Caco-2 (cell line): ENCODE measurements at places on chromosomes 4 and X. TPM values are rescaled to one million over a fixed set of nuclear protein-coding genes. Genes with fewer than 3 reads are reported as not detected.

OTC gene
- not detected in 2 replicates for total RNA-seq

CDKL5 gene
- 23.7 and 27.2 TPM in 2 replicates for total RNA-seq

HTRA3 gene
- 0.63 and 0.66 TPM in 2 replicates for total RNA-seq

XKRX gene
- 28.7 and 29.7 TPM in 2 replicates for total RNA-seq

KDM6A gene
- total RNA-seq, result 34.2 and 44.1 TPM in 2 replicates

ZAR1 gene
- total RNA-seq, result 0.21 TPM in 1 of 2 replicates, not detected in the other

SSX2 gene
- total RNA-seq, result not detected in 2 replicates

DNA sequence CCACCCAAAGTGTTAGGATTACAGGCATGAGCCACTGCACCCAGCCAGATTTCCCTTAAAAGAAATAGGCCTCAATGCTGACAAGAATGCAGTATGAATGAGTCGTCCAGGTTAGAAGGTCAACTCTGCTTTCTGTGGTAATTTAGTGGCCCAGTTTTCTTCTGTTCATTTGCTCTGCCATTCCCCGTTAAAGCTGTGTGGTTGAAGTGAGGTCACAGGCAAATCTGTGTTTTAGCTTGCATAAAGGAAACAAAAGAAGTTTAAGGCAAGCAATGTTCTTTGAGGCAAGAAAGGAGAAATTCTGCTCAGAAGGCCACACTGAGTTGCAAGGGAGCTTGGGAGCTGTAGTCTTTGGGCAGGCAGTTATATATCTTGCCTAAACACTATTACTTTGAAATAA is 176.8 kb downstream of the LARP7 start:
- H3K27me3 ChIP-seq, result no peaks in the 10 kb centered on the region
- no peaks in the 10 kb centered on the region for H3K36me3 ChIP-seq
- no peak for DNase-seq
- H3K4me1 ChIP-seq, result 0 out of 2 replicates have a peak, but pooled peaks cover 6% of the 10 kb centered on the region
- H3K4me3 ChIP-seq, result no peak overlapping the region
- H3K27ac ChIP-seq, result no peak overlapping the region

DNA sequence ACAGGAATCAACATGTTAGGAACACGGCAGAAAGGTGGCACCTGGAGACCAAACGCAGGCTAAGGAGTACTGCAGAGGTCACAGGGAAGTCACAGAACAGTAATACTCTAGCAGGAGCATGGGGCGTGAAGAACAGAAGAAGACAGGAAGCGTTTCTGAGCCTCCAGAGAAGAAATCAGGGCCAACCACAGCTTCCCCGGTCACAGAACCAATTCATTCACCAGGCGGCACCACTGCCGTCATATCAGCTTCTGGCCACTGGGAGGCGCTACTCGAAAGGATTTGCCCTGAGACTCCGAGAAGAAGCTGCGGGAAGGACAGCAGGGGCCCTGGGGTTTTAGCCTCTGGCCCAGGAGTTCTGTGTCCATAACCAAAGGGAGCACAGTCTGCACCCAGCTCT is 78.0 kb upstream of the DRD5 start:
- DNase-seq, result peak; percentile 52
- no peaks in the 10 kb centered on the region for H3K27me3 ChIP-seq
- no peaks in the 10 kb centered on the region for H3K36me3 ChIP-seq
- H3K4me3 ChIP-seq, result no peak overlapping the region
- H3K27ac ChIP-seq, result no peak overlapping the region

- no peaks in the 10 kb centered on the region for H3K36me3 ChIP-seq
- no peak overlapping the region for H3K27ac ChIP-seq
- H3K4me3 ChIP-seq, result no peak overlapping the region
- H3K4me1 ChIP-seq, result no peaks in the 10 kb centered on the region
- no peaks in the 10 kb centered on the region for H3K27me3 ChIP-seq
Measured at GRCh38 chr4:8746523-8747466, 124.8 kb downstream of the HMX1 start.

GRCh38 chr4:1715002-1715758 is 3.1 kb upstream of the SLBP start:
- H3K36me3 ChIP-seq, result peaks cover 1% of the 10 kb centered on the region; the same call in 1 of the 2 replicates
- no peak overlapping the region for H3K4me3 ChIP-seq
- H3K27me3 ChIP-seq, result no peaks in the 10 kb centered on the region
- no peak overlapping the region for H3K27ac ChIP-seq
- DNase-seq, result no peak

GRCh38 chrX:136495043-136495442 is 2.3 kb upstream of the HTATSF1 start:
- no peak overlapping the region for H3K27ac ChIP-seq
- no peak overlapping the region for H3K4me3 ChIP-seq
- no peaks in the 10 kb centered on the region for H3K36me3 ChIP-seq
- H3K4me1 ChIP-seq, result no peaks in the 10 kb centered on the region
- no peak for DNase-seq

- H3K27me3 ChIP-seq, result no peaks in the 10 kb centered on the region
- H3K4me3 ChIP-seq, result no peak overlapping the region
- no peaks in the 10 kb centered on the region; the same call in 1 of the 2 replicates for H3K36me3 ChIP-seq
- H3K27ac ChIP-seq, result no peak overlapping the region
Measured at GRCh38 chrX:30794497-30794896, 94.6 kb downstream of the TAB3 start.

DNA sequence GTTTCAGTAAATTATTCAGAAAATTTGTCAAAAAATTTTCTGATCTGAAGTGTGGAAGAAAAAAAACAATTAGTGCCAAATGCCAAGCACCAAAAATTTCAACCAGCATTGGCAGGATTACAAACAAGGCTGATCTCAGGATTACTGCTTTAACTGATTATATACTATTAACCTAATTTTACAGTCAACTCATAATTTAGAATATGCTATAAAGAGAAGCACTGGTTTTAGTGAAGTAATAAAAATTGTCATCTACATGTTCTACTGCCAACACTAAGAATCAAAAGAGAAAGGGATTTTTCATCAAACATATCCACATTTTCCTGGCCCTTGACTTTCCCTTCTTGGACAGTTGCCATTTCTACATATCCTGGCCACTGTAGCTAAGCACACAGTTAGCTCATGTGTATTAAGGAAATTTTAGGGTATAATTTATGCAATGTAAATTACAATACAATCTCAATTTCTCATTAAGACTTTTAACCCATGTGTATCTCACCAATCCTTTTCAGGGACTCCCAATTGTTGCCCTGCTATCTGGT is 33.8 kb downstream of the THOC2 start:
- no peak overlapping the region for H3K27ac ChIP-seq
- 0 out of 2 replicates have a peak, but pooled peaks cover 5% of the 10 kb centered on the region for H3K4me1 ChIP-seq
- no peaks in the 10 kb centered on the region for H3K36me3 ChIP-seq

GRCh38 chr4:185893500-185893899 is 81.5 kb upstream of the SORBS2 start:
- H3K36me3 ChIP-seq, result no peaks in the 10 kb centered on the region
- no peak overlapping the region for H3K4me3 ChIP-seq
- no peak for DNase-seq
- H3K27ac ChIP-seq, result no peak overlapping the region

DNA sequence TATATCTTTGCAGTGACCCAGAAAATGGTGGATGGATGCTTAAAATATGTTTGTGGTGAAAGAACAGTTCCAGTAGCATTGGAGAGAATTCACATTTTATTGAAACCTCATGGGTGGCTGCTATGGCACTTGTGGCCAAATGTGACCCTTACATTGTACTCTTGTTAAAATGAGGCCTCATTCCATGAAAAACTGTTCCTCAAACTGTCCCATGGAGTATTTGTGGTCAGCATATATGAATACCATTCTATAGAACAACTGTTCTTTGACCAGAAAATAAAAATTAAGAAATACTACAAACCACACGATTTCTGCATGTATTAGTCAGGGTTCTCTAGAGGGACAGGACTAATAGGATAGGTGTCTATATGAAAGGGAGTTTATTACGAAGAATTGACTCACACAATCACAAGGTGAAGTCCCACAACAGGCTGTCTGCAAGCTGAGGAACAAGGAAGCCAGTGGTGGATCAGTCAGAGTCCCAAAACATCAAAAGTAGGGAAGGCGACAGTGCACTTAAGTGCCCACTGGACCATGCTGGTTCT is 35.1 kb downstream of the GEMIN8 start:
- H3K4me3 ChIP-seq, result no peak overlapping the region
- no peaks in the 10 kb centered on the region for H3K27me3 ChIP-seq
- no peaks in the 10 kb centered on the region for H3K4me1 ChIP-seq
- H3K36me3 ChIP-seq, result no peaks in the 10 kb centered on the region
- H3K27ac ChIP-seq, result no peak overlapping the region
- DNase-seq, result no peak

- H3K4me1 ChIP-seq, result no peaks in the 10 kb centered on the region; the same call in 1 of the 2 replicates
- H3K27ac ChIP-seq, result no peak overlapping the region
- H3K27me3 ChIP-seq, result no peaks in the 10 kb centered on the region
- no peak for DNase-seq
Measured at GRCh38 chr4:153183146-153183545, 21.1 kb upstream of the TRIM2 start.

DNA sequence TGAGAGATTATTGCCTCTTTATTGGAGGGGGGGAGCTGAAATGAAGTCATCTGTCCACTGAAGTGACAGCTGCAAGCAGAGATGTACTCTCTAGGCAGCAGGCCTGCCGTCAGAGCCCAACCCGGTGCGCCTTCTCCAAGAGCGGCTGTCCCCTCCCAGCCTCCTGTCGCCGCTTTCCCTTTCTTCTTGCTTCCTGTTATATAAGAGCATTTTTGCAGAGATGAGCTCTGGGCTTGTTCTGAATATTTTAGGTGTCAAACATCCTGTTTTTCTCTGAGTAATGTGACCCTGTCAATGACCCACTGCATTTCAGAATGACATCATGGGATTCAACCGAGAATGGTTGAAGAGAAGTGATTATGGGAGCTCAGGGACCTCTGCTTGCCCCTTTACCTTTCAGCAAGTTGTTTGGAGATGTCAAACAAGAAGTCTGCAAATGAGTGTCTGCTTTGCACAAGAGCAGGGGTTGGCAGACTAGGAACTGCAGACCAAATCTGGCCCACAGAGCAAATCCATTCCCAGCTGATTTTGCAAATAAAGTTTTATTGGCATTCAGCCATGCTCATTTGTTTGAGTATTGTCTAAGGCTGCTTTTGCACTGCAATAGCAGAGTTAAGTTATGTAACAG is 79.9 kb downstream of the SLC9A6 start:
- no peaks in the 10 kb centered on the region for H3K4me1 ChIP-seq
- H3K27me3 ChIP-seq, result no peaks in the 10 kb centered on the region
- H3K36me3 ChIP-seq, result no peaks in the 10 kb centered on the region
- no peak overlapping the region for H3K4me3 ChIP-seq
- DNase-seq, result no peak

- no peak overlapping the region for H3K4me3 ChIP-seq
- no peaks in the 10 kb centered on the region for H3K36me3 ChIP-seq
- no peaks in the 10 kb centered on the region for H3K4me1 ChIP-seq
- no peaks in the 10 kb centered on the region for H3K27me3 ChIP-seq
- DNase-seq, result peak; percentile 29
Measured at GRCh38 chrX:151713849-151714248, 2.0 kb upstream of the FATE1 start.

- H3K27ac ChIP-seq, result no peak overlapping the region
- H3K27me3 ChIP-seq, result no peaks in the 10 kb centered on the region
- peaks cover 28% of the 10 kb centered on the region; the same call in 1 of the 2 replicates for H3K4me1 ChIP-seq
- no peak for DNase-seq
- H3K4me3 ChIP-seq, result no peak overlapping the region
- no peaks in the 10 kb centered on the region for H3K36me3 ChIP-seq
Measured at GRCh38 chr4:100087743-100088142, 102.5 kb downstream of the DDIT4L start.

DNA sequence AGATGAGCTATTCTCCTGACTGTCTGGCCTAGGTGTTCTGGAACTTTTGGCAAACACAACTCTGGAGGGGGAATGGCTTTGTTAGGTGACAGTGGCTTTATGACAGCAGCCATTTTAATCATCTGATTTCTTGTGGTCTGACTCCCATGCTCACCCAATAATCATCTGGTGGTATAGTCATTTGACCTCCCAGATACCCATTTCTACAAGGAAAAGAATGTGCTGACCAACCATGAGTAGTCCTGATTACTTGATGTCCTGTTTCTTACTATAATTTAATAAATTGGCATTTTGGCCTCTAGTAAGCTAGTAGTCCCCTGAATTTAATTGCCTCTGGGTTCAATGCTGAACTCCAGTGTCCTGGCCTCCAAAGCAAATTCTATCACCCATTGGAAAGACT is 109.9 kb upstream of the DUSP21 start:
- no peak for DNase-seq
- no peaks in the 10 kb centered on the region for H3K4me1 ChIP-seq
- H3K27me3 ChIP-seq, result no peaks in the 10 kb centered on the region
- H3K27ac ChIP-seq, result no peak overlapping the region

GRCh38 chrX:8820910-8821527 is 19.8 kb upstream of the FAM9A start:
- peak; percentile 9 for DNase-seq
- H3K4me3 ChIP-seq, result no peak overlapping the region
- no peak overlapping the region for H3K27ac ChIP-seq
- no peaks in the 10 kb centered on the region for H3K36me3 ChIP-seq

DNA sequence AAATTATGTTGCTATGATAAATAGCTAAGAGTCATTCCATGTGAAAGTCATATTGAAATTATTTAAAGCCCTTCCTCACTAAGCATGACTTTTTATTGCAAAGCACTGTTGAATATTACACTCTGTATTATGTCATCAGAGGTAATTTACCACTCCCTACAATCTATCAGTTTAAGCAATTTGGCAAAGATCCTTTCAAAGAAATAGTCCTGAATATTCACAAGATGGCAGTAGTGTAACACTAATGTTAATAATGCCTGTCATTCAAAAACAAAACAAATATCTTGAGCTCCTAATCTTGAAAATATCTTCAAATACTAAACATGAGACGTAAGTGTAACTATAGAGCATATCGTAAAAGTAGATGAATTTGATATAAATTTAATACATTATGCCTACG is 208.6 kb upstream of the TECRL start:
- no peaks in the 10 kb centered on the region for H3K27me3 ChIP-seq
- DNase-seq, result no peak
- H3K27ac ChIP-seq, result no peak overlapping the region
- H3K36me3 ChIP-seq, result no peaks in the 10 kb centered on the region

DNA sequence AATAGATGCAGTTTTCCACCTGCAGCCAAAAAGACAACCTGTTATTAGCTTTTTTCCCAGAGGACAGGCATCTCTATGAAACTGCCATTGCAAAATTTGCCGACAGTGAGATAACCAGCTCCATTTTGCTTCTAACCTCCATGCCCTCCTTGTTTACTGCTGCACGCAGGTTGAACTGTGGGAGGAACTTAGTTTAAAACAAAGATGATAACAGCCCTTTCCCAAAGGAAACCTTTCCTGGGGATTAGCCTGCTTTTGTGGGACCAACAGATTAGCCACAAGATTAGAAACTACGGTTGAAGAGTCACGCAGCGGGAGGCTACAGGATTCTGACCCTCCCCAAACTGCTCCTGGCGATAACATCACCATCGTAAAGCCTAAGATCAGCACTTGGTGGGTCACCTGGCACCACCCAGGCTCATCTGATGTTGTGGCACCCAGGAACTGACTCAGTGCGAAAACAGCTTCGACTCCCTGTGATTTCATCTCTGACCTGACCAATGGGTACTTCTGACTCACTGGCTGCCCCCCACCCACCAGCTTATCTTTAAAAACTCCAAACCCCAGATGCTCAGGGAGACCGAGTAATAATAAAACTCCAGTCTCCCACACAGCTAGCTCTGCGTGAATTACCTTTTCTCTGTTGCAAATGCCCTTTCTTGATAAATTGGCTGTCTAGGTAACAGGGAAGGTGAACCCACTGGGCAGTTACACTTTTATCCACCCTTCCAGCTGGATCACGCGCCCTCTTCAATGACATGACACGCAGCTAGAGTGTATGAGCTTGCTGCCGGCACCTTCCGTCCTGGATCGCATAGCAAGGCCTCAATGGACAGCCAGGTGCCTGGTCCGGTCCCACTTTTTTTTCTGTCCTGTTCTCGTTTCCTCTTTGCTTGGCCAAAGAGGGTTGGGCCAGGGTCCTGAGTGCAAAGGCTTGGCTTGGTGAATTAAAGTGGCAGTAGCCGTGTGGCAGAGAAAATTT is 27.2 kb downstream of the NOP14 start:
- peak overlapping the region; percentile 79 for H3K27ac ChIP-seq
- peaks cover 2% of the 10 kb centered on the region; the same call in 1 of the 2 replicates for H3K36me3 ChIP-seq
- H3K4me1 ChIP-seq, result peaks cover 6% of the 10 kb centered on the region
- no peaks in the 10 kb centered on the region for H3K27me3 ChIP-seq
- DNase-seq, result no peak
